Body of pancreas (tissue), 4 donors: ENCODE measurements at places on chromosomes 2 and 18. TPM values are rescaled to one million over a fixed set of nuclear protein-coding genes. Genes with fewer than 3 reads are reported as not detected.
A peak's percentile ranks its signal among the peaks of the same experiment; 100 is the strongest.

Gene PLCD4
- not detected for total RNA-seq

Gene PARD6G
- 2.6 TPM for total RNA-seq

Gene SFT2D3
- total RNA-seq: 11.2 TPM

Gene PPP1R7
- total RNA-seq: 27.0 TPM

Gene CACNB4
- 0.33 TPM for total RNA-seq

Gene SPATA3
- total RNA-seq: not detected

Gene APOB
- 0.66 TPM for total RNA-seq

Gene NEDD4L
- 108 TPM for total RNA-seq

- no peak for DNase-seq
- no peaks in the 10 kb centered on the region for H3K27me3 ChIP-seq
- H3K4me3 ChIP-seq: no peak overlapping the region
- H3K4me1 ChIP-seq: peaks cover 11% of the 10 kb centered on the region
- no peak overlapping the region for H3K27ac ChIP-seq
Measured at GRCh38 chr2:158463496-158464095, 6.8 kb downstream of the PKP4 start.

GRCh38 chr2:227147023-227147422 lies 17.0 kb downstream of the COL4A4 start:
- no peaks in the 10 kb centered on the region for H3K4me1 ChIP-seq
- no peak for DNase-seq
- no peak overlapping the region for H3K27ac ChIP-seq
- no peak overlapping the region for H3K4me3 ChIP-seq
- no peaks in the 10 kb centered on the region for H3K36me3 ChIP-seq

DNA sequence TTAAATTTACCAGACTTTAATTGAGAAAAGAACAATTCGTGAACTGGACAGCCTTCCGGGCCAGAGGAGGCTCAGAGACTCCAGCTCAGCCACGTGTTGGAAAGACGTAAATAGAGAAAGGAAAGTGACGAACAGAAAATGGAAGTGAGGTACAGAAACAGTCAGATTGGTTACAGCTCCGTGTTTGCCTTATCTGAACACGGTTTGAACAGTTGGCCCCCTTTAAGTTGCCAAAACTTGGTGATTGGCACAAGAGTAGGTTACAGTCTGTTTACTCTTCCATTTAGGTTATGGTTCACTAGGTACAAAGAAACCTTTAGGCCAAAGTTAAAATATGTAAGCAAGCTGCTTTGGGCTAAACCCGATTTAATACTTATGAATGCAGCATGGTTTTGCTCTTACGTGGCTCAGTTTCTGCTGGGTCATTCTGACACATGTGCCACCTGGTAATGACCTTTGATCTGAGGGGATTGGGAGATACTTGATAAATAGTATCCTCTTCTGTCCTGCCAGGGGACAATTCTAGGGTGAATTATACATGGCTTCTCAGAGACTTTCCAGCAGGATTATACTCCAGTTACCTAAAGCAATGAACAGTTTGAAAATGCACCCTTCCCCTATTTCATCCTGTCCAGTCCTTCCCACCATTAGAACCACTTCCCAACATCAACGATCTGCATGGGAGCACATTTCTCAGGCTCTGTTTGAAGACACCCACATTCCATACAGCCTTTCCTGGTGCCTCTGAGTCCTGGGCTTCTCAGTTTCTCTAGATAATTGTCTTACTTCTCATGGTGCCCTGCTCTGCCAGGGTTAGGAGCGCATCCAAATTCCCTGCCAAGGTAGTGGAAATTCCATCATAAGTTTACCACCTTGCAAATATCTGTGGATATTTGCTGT lies 65.1 kb upstream of the TGIF1 start:
- no peaks in the 10 kb centered on the region for H3K4me1 ChIP-seq
- H3K36me3 ChIP-seq: no peaks in the 10 kb centered on the region
- H3K4me3 ChIP-seq: no peak overlapping the region
- no peak for DNase-seq
- H3K27me3 ChIP-seq: no peaks in the 10 kb centered on the region

- DNase-seq: no peak
- H3K27me3 ChIP-seq: no peaks in the 10 kb centered on the region
- no peaks in the 10 kb centered on the region for H3K36me3 ChIP-seq
- H3K4me1 ChIP-seq: no peaks in the 10 kb centered on the region
- no peak overlapping the region for H3K27ac ChIP-seq
Measured at GRCh38 chr2:219028141-219028540, 13.2 kb downstream of the CFAP65 start.

GRCh38 chr18:28691496-28691840 lies 514.5 kb upstream of the CDH2 start:
- no peaks in the 10 kb centered on the region for H3K4me1 ChIP-seq
- H3K27me3 ChIP-seq: no peaks in the 10 kb centered on the region
- H3K4me3 ChIP-seq: no peak overlapping the region
- H3K36me3 ChIP-seq: no peaks in the 10 kb centered on the region

- no peak overlapping the region for H3K27ac ChIP-seq
- no peaks in the 10 kb centered on the region for H3K36me3 ChIP-seq
- no peak overlapping the region for H3K4me3 ChIP-seq
- no peaks in the 10 kb centered on the region for H3K4me1 ChIP-seq
Measured at GRCh38 chr2:113686537-113686936, 59.5 kb downstream of the RABL2A start.

DNA sequence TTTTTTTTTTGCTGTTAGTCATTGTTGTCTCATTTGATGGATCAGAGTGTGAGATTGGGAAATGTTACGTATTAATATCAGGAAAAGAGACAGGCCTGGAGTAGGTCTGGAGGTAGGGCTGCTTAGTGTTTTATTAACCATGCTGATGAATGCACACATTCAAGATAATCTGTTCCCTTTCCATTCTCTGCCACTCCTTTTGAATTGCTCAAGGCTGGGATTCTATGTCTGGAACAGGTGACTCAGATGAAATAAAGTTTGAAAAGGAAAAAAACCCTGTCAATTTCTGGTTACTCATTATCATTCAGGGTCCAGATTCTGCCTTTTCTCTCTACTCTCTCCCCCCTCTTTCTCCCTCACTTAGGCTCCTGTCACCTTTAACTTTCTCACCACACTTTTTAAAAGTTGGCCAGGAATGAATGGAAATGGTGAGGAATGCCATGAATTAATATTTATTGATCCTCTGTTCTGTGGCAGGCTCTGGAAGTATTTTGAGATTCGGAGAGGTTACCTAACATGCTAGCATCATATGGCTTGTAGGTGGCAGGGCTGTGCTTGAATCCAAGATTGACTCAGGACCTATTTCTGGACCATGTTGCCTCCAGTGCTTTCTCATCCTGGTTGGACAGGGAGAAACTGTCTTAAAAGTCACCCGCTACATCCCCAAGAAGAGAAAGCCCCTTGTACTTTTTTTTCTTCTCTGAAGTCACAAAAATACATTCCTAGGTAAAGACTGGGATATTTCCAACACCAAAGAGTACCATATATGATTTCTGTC lies 40.2 kb downstream of the MAP4K4 start:
- no peaks in the 10 kb centered on the region for H3K27me3 ChIP-seq
- no peak overlapping the region for H3K4me3 ChIP-seq
- no peak overlapping the region for H3K27ac ChIP-seq
- no peak for DNase-seq
- H3K36me3 ChIP-seq: no peaks in the 10 kb centered on the region

DNA sequence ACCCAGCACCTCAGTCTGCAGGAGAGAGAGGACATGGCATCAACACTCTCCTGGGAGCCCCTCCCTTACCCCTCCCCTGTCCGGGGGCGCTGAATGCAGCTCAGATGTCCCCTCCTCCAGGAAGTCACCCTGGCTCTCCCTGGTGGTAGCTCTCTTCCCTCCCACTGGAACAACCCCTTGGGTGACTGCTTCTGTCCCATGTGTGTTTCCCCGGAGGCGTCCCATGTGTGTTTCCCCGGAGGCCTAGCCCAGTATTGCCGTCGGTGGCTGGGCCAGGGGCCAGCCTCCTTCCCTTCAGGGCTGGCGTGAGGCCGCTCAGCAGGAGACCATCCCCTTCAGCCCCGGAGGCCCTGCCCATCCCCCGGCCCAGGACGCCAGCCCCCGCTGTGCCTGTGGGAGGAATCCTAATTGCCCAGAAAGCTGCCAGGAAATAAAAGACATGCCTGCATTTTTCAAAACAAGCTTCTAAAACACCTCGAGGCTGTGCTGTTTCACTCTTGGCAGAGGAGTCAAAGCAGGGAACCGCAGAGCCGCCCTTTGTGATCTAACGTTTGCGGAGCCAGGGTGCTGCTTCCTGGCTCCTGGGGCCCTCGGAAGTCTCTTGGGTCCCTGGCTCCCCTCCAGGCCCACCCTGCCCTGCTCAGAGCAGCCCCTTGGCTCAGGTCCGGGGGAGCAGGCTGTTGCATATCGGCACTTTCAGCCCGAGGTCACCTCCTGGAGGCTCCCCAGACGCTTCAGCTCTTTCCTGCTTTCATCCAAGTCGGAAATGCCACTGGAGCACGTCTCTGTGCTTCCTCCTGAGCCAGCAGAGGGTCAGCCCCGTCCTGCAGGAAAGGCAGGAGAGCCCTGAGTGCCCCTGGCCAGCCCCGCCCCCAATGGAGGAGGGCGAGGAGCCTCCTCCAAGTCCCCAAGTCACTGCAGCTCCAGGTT lies 11.4 kb downstream of the SNED1 start:
- peaks cover 34% of the 10 kb centered on the region for H3K4me1 ChIP-seq
- no peaks in the 10 kb centered on the region for H3K27me3 ChIP-seq
- DNase-seq: peak; percentile 70
- H3K4me3 ChIP-seq: no peak overlapping the region

GRCh38 chr2:28658369-28658768 lies 93.3 kb upstream of the PPP1CB start:
- no peaks in the 10 kb centered on the region for H3K27me3 ChIP-seq
- no peak overlapping the region for H3K4me3 ChIP-seq
- peaks cover 40% of the 10 kb centered on the region for H3K4me1 ChIP-seq
- DNase-seq: no peak
- no peaks in the 10 kb centered on the region for H3K36me3 ChIP-seq

DNA sequence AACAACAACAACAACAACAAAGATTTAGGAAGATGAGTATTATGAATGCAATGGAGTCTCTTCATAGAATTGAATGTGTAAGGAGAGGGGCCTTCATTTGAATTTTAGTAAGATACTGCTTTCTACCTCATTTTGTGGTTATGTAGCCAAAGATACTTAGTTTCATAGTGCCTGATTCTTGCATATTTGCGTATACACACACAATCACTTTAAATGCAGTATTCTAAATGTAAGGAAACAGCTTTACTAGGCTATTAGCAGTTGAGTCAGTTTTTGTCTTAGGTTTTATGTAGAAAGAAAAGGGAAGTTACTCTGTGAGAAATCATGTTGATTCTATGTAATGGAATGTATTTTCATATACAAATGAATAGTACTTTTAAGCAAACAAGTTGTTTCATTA lies 80.5 kb downstream of the HAUS1 start:
- no peak for DNase-seq
- peaks cover 25% of the 10 kb centered on the region for H3K4me1 ChIP-seq
- H3K36me3 ChIP-seq: no peaks in the 10 kb centered on the region
- H3K27me3 ChIP-seq: no peaks in the 10 kb centered on the region
- no peak overlapping the region for H3K27ac ChIP-seq
- no peak overlapping the region for H3K4me3 ChIP-seq

DNA sequence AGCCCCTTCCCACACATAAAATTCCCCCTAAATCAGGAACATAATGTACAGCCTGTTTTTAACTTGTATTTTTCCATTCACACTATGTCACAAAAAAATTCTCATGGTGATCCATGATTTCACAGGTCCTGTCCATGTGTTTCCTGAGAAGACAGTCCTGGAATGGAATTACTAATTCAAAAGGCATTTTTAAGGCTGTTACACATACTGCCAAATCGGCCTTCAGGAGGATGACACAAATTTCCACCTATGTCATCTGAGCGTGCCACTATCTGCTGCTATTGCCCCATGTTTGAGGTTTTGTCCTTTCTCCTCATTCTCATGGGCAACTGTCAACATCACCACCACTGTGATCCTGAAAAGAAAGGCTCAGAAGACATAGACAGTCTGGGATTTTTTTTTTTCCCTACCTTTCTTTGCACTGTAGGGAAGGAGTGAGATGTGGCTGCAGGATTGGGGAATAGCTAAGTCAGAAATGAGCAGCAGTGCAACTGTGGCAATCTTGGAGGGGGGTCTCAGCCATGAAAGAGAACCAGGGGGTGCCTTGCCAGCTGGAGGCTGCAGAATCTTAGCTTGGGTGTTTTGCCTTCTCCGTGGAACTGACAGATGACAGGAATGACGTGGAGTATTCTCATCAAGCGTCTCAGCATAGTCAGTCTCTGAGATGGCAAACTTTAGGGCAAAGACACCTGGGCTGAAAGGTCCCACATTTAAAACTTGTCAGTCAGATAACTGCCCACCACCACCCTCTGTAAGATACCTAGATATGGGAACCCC lies 73.4 kb downstream of the MARCHF4 start:
- DNase-seq: no peak
- H3K27me3 ChIP-seq: no peaks in the 10 kb centered on the region
- H3K4me1 ChIP-seq: no peaks in the 10 kb centered on the region

DNA sequence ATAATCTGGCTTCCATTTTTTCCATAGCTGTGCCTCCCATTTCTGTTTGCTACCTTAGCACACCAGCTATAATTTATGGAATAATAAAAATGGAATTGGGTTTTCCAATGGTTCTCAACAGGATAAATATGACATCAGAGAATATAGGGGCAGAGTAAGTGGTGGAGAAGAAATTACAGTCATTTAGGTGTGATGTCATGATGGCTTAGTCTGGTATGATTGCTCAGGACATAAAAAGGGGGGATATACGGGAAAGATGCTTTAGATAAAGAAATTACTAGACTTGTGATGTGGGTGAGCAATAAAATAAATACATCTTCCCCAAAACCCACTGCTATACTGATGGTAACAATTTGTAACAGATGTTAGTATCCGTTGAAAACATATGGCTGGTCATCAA lies 21.6 kb upstream of the KIF5C start:
- DNase-seq: no peak
- no peaks in the 10 kb centered on the region for H3K27me3 ChIP-seq
- no peaks in the 10 kb centered on the region for H3K36me3 ChIP-seq
- no peak overlapping the region for H3K4me3 ChIP-seq

DNA sequence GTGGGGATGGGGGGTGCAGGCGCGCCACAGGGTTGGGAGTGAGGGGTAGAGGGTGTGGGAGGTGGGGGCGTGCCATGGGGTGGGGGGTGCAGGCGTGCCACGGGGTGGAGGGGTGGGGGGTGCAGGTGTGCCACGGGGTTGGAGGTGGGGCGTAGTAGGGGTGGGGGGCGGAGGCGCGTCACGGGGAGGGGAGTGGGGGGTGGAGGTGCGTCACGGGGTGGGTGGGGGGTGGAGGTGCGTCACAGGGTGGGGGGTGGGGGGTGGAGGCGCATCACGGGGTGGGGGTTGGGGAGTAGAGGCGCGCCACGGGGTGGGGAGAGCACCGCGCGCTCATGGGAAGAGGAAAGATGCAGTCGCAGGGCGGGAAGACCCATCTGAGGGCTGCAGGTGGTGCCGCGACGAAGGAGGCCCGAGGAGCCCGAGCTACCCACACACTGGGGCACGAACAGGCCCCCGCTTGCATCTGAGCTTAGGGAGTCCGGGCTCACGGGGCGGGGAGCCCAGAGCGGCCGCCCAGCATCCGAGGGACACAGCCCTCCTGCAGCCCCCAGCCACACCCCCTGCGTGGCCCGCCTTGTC lies 37.5 kb downstream of the SNED1 start:
- no peaks in the 10 kb centered on the region for H3K36me3 ChIP-seq
- H3K4me3 ChIP-seq: no peak overlapping the region
- peaks cover 10% of the 10 kb centered on the region for H3K4me1 ChIP-seq
- no peaks in the 10 kb centered on the region for H3K27me3 ChIP-seq

- DNase-seq: peak; percentile 92
- no peaks in the 10 kb centered on the region for H3K36me3 ChIP-seq
- H3K4me3 ChIP-seq: no peak overlapping the region
- H3K27me3 ChIP-seq: no peaks in the 10 kb centered on the region
- H3K4me1 ChIP-seq: peaks cover 49% of the 10 kb centered on the region
Measured at GRCh38 chr2:237482485-237482884, 4.6 kb upstream of the MLPH start.
